Right atrium auricular region (tissue), 2 donors: ENCODE measurements at places on chromosomes 5 and 9. TPM values are rescaled to one million over a fixed set of nuclear protein-coding genes. Genes with fewer than 3 reads are reported as not detected.

Gene CDH9
- total RNA-seq, result not detected

Gene LCN15
- total RNA-seq, result 1.4 TPM

Gene CA9
- total RNA-seq, result 5.9 TPM

Gene SV2C
- 0.04 TPM for total RNA-seq

DNA sequence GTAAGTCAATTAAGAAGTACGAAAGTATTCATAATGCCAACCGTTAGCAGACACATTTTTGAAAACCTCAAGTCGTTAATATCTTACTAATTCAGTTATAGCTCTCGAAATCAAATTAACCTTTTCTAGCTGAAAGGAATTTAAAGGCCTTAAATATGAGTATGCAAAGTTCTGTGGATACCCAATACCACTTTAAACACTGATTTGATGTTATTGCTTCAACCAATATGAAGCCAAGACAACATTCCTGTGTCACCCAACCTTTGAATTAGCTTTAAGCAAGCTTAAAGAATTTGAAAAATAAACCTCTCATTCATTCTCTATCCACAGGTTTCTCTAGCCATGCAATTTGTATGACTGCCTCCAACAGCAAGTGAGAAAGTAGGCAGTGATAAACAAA lies 204.5 kb downstream of the MCTP1 start:
- no peaks in the 10 kb centered on the region for H3K4me1 ChIP-seq
- no peaks in the 10 kb centered on the region for H3K27me3 ChIP-seq

- H3K36me3 ChIP-seq, result peaks cover 15% of the 10 kb centered on the region
- DNase-seq, result no peak
- peaks cover 2% of the 10 kb centered on the region for H3K4me1 ChIP-seq
- no peaks in the 10 kb centered on the region for H3K27me3 ChIP-seq
Measured at GRCh38 chr9:127876764-127877562, 512 bp downstream of the AK1 start.

DNA sequence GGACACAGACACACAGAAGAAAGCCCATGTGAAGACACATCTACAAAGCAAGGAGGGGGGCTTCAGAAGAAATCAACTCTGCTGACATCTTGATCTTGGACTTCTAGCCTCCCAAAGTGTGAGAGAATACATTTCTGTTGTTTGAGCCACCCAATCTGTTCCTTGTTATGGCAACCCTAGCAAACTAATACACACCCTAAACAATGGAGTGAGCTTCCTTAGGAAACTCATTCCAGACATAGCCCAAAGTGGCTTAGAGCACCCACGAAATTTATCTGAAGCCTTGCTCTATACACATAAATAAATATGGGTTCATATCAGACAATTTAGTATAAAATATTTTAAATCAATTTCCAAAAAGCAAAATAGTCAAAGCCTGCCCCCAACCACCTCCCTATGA lies 7.6 kb upstream of the TBC1D2 start:
- H3K27me3 ChIP-seq, result no peaks in the 10 kb centered on the region
- H3K4me1 ChIP-seq, result no peaks in the 10 kb centered on the region
- H3K27ac ChIP-seq, result no peak overlapping the region
- H3K36me3 ChIP-seq, result no peaks in the 10 kb centered on the region
- H3K4me3 ChIP-seq, result no peak overlapping the region

DNA sequence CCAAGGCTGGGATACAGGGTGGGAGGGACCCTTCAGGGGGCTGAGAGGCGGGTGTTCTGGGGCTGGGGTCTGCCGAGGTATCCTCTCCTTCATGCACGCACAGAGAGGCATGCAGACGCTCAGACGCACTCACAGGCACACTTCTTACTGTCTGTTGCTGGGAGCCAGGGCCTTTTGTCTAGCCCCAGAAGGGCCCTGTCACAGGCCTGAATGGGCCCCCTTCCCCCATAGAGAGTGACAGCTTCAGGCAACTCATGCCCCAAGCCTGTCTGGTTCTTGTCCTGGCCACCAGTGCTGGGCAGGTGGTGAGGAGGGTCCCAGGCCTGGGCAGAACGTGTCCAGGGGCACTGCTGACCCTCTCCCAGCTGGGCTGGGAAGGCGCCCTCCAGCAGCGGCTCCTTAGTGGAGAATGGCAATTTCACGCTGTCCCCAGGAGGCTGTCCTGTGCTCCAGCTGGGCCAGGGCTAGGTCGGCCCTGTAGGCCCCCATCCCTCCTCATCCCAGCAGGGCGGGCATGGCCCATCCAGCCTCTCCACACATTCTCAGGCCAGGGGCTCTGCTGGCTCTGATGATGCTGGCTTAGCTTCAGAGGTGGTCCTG lies 45.3 kb downstream of the LMX1B start:
- H3K4me1 ChIP-seq, result no peaks in the 10 kb centered on the region
- no peak overlapping the region for H3K4me3 ChIP-seq
- no peak for DNase-seq
- no peaks in the 10 kb centered on the region for H3K36me3 ChIP-seq
- H3K27me3 ChIP-seq, result no peaks in the 10 kb centered on the region

DNA sequence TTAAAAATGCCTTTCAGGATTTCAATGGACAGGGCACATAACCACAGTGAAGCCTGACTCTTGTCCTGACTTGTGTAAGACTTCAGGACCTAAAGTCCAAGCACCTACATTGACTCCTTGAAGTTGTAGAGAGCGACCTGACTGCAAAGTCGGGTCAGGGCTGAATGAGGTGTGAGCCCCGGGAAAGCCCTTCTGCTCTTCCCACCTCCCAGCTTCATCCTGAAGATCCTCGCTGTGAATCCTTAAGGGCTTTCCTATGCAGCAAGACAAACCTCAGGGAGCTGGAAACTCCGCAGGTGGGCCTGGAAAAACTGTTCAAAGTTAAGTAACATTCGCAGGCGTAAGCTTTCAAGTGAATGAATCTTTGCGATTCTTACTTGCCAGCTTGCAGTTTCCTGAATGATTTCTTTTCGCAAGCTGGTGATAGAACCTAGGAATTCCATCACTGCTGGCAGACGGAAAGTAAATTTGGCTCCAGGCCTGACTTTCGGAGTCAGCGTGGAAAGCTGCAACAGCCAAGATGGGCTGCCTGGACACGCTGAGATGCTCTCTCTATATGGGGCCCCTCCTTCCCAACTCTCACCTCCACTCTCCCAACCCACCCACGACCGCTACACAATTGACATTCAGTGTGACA lies 10.9 kb downstream of the SEMA5A start:
- no peak for DNase-seq
- no peaks in the 10 kb centered on the region for H3K36me3 ChIP-seq
- H3K27me3 ChIP-seq, result no peaks in the 10 kb centered on the region
- no peaks in the 10 kb centered on the region for H3K4me1 ChIP-seq

DNA sequence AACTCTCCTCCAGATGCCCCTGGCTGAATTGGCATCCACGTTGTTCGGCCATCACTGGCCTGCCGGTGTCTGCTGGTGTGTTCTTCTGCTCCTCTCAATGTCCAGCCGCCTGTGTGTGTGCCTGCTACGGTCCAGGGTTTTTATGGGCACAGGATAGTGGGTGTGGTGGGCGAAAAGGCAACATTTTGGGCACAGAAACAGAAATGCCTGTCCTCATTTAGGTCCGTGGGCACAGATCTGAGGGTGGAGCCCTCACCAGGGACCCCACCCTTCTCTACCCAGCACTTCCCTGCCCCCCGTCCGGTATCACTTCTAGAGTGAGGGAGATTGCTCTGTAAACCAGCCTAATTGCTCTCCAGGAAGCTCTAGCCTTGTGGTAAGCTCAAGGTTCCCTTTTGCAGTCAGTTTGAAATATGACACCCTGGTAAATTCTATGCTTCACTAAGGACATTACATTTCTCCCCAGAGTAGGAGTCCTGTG lies 410.1 kb downstream of the MAT2B start:
- no peaks in the 10 kb centered on the region for H3K27me3 ChIP-seq
- no peak overlapping the region for H3K27ac ChIP-seq
- no peak for DNase-seq
- no peaks in the 10 kb centered on the region for H3K4me1 ChIP-seq
- no peaks in the 10 kb centered on the region for H3K36me3 ChIP-seq
- H3K4me3 ChIP-seq, result no peak overlapping the region

GRCh38 chr5:43065948-43066798 lies 26.1 kb upstream of the ANXA2R start:
- no peaks in the 10 kb centered on the region for H3K27me3 ChIP-seq
- peak; percentile 77 for DNase-seq
- peaks cover 11% of the 10 kb centered on the region for H3K36me3 ChIP-seq
- peak overlapping the region; percentile 100 for H3K27ac ChIP-seq
- peak overlapping the region; percentile 73 for H3K4me3 ChIP-seq

DNA sequence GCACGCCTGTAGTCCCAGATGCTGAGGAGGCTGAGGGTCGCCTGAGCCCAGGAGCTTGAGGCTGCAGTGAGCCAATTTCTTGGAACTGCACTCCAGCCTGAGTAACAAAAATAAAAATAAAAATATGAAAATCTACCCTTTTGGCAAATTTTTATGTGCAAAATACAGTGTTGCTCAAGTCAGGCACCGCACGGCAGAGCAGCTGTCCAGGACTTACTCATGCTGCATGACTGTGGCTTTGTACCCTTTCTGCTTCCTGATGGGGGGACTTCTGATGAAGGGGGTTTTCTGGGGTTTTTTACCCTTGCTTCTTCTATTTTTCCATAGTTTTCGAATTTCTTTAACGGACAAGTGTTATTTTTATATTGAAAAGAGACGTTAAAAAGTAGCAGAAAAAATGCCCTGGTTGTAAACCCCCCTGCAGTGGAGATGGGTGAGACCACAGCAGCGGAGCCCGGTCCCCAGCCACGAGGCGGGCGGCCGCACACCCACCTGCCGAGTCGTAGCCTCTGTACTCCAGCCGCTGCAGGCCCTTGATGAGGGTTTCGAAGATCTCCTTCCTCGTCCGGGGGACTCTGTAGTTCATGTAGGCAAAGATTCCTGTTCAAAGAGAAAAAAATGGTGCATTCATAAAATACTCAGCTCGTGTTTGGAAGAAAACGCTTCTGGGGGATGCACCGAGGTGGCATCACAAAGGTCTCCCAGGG lies 15.0 kb downstream of the GFPT2 start:
- H3K4me3 ChIP-seq, result no peak overlapping the region
- no peak for DNase-seq
- peaks cover 12% of the 10 kb centered on the region for H3K4me1 ChIP-seq
- H3K36me3 ChIP-seq, result peaks cover 34% of the 10 kb centered on the region

DNA sequence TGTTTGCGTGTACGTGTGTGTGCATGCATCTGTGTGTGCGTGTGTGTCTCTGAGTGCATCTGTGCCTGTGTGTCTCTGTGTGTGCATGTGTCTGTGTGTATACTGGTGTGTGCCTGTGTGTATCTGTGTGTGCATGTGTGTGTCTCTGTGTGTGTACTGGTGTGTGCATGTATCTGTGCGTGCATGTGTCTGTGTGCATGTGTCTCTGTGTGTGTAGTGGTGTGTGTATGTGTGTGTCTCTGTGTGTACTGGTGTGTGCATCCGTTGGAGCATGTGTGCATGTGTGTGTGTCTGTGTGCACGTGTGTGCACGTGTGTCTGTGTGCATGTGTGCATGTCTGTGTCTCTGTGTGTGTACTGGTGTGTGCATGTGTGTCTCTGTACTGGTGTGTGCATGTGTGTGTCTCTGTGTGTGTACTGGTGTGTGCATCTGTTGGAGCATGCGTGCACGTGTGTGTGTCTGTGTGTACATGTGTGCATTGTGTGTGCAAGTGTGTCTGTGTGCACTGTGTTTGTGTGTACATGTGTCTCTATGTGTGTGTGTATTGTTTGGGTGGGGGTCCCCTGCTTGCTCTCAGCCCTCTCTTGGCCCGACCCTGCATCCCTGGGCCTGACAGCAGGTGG lies 23.8 kb upstream of the NOTCH1 start:
- no peaks in the 10 kb centered on the region for H3K27me3 ChIP-seq
- no peak for DNase-seq
- H3K4me3 ChIP-seq, result no peak overlapping the region
- no peak overlapping the region for H3K27ac ChIP-seq
- H3K36me3 ChIP-seq, result no peaks in the 10 kb centered on the region

GRCh38 chr5:91145333-91145620 lies 237.8 kb downstream of the ARRDC3 start:
- H3K4me3 ChIP-seq, result no peak overlapping the region
- no peaks in the 10 kb centered on the region for H3K36me3 ChIP-seq
- no peak for DNase-seq
- H3K27ac ChIP-seq, result peak overlapping the region; percentile 51
- H3K27me3 ChIP-seq, result no peaks in the 10 kb centered on the region
- H3K4me1 ChIP-seq, result no peaks in the 10 kb centered on the region

DNA sequence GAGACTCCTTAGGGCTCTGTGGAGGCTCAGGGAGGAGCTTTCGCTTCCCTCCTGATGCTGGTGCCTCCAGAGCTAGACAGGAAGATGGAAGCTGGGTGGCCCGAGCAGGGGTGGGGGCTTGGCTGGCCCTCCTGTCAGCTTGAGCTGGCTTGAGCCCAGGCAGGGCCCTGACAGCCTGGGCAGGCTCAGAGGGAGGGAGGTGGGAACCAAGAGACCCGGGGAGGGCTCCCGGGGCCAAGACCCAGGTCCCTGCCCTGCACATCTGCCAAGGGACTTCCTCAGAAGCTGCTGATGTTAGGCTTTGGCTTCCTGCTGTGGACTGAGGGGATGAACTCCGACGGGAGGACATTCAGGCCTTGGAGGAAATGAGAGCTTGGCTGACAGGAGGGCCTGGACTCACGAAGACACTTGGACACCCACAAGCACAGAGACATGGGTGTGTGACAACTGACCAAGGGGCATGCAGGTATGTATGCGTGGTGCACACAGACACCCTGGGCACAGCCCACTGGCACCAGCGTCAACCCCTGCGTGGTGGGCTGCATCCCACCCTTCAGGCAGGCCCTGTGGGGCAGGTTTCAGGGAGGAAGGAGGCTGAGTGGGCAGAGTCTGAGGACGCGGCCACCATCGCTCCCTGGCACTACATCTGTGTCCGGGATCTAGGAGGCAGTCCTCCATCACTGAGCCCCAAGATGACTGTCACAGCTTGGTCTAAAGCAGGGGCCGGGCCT lies 1.7 kb upstream of the LTC4S start:
- peaks cover under 1% of the 10 kb centered on the region for H3K36me3 ChIP-seq
- H3K27me3 ChIP-seq, result no peaks in the 10 kb centered on the region
- no peak for DNase-seq

DNA sequence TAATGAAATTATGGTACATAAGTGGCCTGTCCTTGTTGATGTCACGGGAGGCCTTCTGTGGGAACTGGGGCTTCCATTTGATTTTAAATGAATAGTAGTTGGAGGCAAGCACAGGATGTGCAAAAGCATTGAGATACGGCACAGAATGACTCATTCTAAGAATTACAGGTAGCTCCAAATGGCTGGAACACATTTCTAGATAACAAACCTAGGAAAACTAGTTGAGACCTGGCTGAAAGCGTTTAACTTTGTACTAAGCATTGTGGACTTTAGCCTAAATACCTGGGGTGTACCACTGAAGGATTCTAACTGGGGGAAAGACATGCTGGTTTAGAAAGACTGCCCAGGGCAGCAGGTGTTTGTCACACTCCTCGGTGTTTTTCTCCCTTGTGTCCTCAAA lies 9.4 kb downstream of the SKP2 start:
- DNase-seq, result no peak
- no peak overlapping the region for H3K4me3 ChIP-seq
- no peak overlapping the region for H3K27ac ChIP-seq
- no peaks in the 10 kb centered on the region for H3K27me3 ChIP-seq
- H3K36me3 ChIP-seq, result peaks cover 48% of the 10 kb centered on the region
